Left colon (tissue), 2 donors: ENCODE measurements at places on chromosomes 13 and 19. TPM values are rescaled to one million over a fixed set of nuclear protein-coding genes. Genes with fewer than 3 reads are reported as not detected.

LRRC8E gene
- total RNA-seq, result 2.7 TPM

LILRB2 gene
- total RNA-seq, result 0.98 TPM

URAD gene
- 44.8 TPM for total RNA-seq

- no peak for DNase-seq
Measured at GRCh38 chr13:32863596-32863995, 152.6 kb upstream of the KL start.

DNA sequence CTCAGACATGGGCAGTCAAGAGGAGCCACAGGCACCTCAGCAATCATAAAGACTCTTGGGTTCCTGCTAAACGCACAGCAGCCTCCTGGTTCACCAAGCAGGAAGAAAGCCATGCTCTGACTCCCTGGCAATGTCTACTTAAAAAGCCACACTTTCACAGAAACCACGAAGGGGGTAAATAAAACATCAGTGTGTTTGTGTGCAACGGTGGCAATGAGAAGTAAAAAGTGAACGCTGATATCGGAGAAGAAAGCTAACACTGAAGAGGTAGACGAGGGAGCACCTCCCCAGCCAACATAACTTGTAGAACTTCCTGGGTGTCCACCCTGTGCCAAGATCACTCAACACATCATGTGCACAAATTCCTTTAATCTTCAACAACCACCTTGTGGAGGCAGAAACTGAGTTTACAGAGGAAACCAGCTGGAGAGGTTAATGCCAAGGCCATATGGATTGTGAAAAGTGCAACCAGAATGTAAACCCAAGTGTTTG lies 30.2 kb downstream of the HSPH1 start:
- DNase-seq, result no peak

- DNase-seq, result no peak
Measured at GRCh38 chr13:76773448-76774094, 112.6 kb downstream of the KCTD12 start.

GRCh38 chr19:17081672-17082630 lies 6.4 kb downstream of the MYO9B start:
- DNase-seq, result no peak
